ENCODE measurements at places on chromosomes 11 and 22.

GRCh38 chr11:118924591-118925585, 838 bp downstream of the BCL9L start:
- DNase-seq = peak; percentile 78

DNA sequence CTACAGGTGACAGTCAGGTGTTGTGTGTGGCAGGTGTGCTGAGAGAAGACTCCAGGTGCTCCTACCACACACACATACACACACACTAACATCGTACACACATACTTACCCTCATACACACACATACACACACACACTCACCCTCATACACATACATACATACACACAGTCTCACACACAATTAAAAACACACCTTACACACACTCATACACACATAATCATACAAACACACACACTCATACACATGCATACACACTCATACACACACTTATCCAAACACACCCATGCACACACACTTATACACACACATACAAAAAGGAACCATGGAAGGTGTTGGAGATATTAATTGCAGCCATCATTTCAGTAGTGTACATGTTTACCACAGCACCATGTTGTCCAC, 4.6 kb downstream of the KRTAP5-3 start:
- no peak for DNase-seq

DNA sequence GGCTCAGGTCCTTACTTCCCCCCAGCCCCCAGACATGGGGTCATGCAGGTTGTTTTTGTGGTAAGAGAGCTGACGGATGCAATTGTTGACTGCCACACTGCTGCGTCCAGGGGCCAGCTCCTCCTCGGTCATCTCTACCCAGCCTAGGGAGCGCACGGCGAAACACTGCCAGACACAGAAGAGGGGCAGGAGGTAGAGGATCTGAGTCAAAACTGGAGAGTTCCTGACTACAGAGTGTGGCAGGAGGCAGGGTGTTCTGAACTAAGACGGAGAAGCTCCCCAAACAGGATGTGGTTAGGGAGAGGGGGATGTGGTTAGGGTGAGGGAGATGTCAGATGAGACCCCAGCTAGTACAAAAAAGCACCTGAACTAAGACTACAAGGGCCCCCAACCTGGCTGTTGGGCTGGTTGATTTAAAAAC, 12.3 kb downstream of the SMPD1 start:
- no peak for DNase-seq

- no peak for DNase-seq
Measured at GRCh38 chr11:95853138-95853537, 62.8 kb downstream of the CEP57 start.

DNA sequence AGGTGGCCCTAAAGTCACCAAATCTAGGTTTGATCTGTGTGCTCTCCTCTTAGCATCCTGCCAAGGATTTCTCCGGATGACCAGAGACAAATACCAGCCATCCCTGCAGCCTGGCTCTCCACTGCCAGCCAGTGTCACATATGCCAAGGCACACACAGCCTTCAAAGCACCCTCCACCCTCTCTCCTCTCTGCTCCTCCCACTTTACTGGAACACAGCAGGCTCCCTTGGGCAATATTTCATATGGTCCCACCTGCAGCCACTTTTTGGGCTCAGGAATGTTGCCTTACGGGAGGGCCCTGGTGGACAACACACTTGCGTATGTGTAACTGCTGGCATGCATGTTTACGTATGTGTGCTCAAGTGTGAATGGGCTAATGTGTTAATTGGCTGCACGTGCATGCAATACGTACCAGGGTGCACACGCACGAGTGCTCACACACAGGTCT, 183.9 kb downstream of the CEP164 start:
- no peak for DNase-seq

DNA sequence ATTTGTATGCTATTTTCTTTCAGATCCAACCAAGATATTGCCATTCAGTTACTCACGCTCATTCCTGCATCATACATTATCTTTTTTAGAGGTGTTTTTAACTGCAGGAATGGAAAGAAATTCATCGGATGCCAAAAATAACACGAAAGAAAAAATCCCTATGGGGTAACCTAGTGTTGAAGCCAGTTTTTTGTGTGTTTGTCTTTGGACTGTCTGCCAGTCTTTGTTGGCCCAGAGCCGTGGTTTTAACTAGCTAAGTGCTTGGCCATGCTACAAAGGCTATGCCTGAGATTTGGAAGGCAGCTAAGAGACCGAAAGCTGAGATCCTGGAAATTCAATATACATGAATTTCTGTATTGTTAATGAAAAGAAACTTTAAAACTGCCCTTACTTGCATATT, 309.8 kb upstream of the CNTN5 start:
- no peak for DNase-seq

- DNase-seq = peak; percentile 92
Measured at GRCh38 chr11:59173964-59174663, 2.2 kb downstream of the DTX4 start.

DNA sequence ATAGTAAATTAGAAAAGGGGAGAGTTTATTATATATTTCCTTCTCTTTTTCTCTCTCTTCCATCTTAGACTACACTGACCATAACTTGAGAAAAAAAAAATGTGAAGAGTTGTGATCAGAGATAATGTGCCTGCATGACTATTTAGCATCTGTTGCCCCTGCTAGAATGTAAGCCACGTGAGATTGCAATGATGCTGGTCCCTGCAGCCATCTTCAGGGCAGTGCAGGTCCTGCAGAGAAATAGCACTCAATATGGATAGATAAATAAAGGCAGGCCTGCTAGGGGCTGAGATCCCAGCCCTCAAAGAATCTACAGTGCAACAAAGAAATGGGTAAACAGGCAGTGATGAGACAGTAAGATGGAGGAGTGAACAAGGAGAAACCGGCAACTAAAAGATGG, 7.8 kb upstream of the DKK3 start:
- no peak for DNase-seq

- no peak for DNase-seq
Measured at GRCh38 chr11:81548123-81548522, 1185.5 kb downstream of the FAM181B start.

DNA sequence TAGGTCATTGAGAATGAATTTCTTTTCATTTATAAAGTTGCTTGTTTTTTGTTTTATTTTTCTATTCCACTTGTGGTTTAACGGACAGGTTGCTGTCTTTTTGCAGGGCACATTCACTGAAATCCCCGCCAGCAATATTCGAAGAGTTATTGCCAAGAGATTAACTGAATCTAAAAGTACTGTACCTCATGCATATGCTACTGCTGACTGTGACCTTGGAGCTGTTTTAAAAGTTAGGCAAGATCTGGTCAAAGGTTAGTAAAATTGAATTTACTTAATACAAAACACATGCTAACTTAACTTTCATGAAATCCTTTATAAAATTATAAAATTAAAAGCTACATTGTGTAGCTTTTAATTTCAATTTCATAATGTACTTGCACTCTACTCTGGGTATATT, 53.6 kb downstream of the PDHX start:
- DNase-seq = no peak

DNA sequence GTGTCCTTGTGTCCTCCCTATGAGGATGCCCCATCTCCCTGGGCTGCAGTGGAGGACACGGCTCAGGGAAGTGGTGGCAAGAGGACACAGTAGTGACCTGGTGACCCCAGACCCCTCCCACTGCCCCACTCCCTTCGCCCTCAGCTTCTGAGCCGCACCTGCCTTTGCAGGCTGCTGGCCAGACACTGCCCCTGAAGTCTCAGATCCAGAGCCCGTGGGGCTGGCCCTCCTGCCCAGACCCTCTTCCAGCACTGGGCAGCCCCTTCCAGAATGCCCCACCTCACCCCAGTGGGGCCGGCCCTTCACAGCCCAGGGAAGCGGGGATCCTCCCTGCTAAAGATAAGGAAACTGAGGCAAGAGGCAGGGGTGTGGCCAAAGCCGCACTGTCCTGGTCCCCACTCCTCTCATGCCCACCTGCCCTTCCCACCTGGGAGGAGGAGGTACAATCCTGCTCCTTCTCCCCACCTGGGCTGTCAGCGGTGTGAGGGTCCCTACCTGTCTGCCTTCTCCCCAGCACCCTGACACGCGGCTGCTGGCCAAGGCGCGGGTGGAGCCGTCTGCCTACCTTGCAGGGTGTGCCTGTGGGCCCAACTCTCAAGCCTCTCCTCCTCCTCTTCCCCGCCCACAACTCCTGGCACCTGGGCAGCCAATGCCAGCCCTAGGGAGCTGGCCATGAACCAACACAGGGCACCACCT, 17.3 kb downstream of the TRPM5 start:
- no peak for DNase-seq

DNA sequence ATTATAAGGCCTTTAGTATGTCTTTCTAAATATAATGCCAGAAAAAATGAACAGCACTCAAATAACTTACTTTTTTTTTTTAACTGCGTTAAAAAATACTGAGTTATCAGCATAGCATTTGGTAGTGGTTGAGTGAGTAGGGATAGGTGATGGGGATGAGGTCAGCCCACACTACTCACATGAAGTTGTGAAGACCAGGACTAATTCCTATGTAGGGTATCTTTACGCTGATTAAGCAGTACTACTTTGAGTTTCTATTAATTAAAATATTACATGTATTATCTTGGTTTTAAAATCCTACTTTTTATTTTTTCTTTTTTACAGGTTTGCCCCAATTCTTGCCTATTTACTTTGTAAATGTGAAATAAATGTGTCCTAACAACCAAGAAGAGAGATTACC, 13.5 kb downstream of the PHF21A start:
- peak; percentile 18 for DNase-seq

- no peak for DNase-seq
Measured at GRCh38 chr11:44708009-44708408, 18.8 kb upstream of the TSPAN18 start.

GRCh38 chr22:20551805-20552442, 44.5 kb downstream of the MED15 start:
- no peak for DNase-seq

GRCh38 chr11:76094740-76095139, 111.6 kb downstream of the WNT11 start:
- no peak for DNase-seq

- DNase-seq = peak; percentile 55
Measured at GRCh38 chr11:68691402-68691784, 7.0 kb downstream of the GAL start.

- DNase-seq = no peak
Measured at GRCh38 chr11:46330563-46331281, 16.5 kb upstream of the DGKZ start.

DNA sequence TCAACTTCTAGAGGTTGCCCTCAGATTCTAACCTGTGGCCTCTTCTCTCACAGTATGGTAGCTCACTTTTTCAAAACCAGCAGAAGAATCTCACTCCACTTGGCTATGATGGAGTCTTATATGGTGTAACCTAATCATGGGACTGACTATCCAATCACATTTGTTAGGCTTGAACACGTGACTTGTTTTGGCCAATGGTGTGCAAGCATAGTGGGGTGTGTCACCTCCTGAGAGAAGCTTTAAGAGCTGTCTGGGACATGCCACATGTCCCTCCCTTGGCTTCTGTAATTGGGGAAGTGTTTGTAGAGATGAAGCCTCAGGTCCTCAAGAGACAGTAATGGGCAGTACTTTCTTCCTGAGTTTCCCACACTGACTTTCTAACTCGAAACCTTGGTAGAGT, 12.8 kb upstream of the SMIM38 start:
- peak; percentile 22 for DNase-seq

DNA sequence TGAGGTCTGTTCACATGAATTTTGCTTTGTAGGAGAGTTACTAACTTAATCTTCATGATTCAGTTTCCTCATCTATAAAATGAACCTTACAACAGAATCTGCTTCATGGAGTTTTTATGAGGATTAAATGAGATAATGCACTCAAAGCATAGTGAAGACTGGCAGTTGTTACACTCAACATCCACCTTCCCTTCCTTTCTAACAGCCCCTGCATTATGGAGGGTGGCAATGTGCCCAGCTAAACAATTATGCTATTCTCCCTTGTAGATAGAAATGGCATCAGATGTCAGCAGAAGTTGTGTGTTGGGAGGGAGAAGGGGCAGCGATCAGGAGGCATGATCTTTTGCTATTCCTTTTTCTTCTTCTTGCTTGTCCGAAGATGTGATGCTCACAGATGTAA, 6.5 kb downstream of the POU2AF1 start:
- DNase-seq = no peak

DNA sequence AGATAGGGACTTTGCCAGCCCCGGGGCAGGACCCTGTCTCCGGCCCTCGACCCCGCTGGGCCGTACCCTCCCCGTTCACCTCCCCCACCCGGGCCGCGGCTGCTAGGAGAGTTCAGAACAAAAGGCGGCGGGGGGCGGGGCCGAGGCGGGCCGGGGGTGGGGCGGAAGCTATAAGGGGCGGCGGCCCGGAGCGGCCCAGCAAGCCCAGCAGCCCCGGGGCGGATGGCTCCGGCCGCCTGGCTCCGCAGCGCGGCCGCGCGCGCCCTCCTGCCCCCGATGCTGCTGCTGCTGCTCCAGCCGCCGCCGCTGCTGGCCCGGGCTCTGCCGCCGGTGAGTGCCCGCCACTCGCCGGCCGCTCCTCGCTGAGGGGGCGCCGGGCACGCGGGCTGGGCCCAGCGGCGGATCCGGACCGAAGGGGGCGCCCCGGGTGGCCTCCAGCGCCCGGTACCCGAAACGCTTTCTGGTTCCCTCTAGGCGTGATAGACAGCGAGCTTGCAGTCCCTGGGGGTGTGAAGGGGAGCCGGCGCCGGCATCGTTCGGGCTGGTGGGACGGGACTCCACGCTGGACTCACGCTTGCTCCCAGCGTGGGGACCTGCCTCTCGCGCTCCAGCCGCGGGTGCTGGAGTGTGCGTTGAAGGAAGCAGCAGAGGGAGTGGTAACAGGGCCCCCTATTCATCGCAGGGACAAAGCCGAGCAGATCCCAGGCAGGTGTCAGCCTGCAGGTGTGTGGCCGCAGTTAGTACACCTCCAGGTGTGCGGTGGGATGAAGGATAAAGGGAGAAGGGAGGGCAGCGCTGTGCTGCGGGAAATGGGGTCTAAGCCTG, at the start of gene MMP11:
TSS of gene MMP11 (plus strand) at position 201 of the 825 bp plus-strand sequence. CDS start at position 223, 22 bp downstream.
- peak; percentile 58 for DNase-seq

DNA sequence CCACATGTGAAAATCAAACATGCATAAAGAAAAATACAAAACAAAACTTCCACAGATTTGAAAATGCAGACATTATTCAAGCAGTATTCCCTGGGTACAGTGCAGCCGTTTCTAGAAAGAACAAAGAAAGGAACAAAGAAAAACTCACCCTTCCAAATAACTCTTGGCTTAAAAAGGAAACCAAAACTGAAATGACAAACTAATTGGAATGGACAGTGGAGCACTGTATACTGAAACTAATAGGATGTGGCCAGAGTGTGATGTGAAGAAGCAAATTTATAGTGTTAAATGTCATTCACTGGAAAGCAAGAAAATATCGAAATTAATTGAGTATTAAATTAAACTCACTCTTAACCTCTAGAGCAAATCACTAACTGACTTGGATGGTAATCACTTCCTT, 55.4 kb downstream of the QSER1 start:
- no peak for DNase-seq

DNA sequence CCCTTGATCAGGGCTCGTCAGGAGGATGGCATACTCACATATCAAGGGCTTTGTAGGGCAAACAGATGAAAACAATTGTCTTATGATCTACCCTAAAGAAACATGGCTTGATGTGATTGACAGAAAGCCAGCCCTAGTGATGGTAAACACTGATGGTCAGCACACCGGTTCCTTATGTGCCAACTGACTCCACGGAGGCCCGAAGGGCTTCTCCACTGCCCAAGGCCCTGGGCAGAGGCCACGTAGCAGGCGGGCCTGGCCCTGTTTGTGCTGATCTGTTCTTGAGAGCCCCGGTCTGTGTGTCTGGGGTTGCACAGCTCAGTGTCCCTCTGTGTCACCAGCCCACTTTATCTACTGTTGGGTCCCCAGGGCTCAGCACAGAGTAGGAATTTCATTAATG, 115.2 kb downstream of the GRIK4 start:
- DNase-seq = no peak

- no peak for DNase-seq
Measured at GRCh38 chr11:64267207-64267945, 16.0 kb downstream of the PLCB3 start.
